ENCODE measurements at places on chromosomes 3 and 15.

- DNase-seq = no peak
These were observed 94.7 kb upstream of the RNF7 start for GRCh38 chr3:141643391-141643790.

DNA sequence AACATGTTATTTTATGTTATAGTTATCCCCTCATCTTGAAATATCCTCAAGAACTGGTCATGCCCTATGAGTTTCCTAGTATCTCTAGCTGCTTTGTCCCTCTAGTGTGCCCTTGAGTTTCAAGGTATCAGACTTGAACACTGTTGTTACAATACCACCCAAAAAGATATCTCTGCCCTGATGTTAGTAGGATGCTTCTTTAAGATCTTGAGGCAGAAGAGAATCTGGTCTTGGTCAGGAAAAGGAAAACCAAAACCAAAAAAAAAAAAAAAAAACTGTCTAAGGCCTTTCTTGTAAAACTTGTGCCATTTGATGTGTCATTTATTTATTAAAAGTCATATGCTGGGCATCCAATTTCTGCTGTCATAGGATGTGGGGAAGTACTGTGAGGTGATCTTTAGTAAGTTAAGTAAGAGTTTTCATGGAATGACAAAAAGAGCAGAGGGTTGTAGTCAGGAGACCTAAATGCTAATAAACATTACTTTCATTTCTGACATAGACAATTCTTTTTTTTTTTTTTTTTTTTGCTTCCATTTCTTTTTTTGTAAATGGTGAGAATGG, 229.7 kb downstream of the NECTIN3 start:
- no peak for DNase-seq

- no peak for DNase-seq
These were observed 1.7 kb upstream of the HGD start for GRCh38 chr3:120683671-120684301.

DNA sequence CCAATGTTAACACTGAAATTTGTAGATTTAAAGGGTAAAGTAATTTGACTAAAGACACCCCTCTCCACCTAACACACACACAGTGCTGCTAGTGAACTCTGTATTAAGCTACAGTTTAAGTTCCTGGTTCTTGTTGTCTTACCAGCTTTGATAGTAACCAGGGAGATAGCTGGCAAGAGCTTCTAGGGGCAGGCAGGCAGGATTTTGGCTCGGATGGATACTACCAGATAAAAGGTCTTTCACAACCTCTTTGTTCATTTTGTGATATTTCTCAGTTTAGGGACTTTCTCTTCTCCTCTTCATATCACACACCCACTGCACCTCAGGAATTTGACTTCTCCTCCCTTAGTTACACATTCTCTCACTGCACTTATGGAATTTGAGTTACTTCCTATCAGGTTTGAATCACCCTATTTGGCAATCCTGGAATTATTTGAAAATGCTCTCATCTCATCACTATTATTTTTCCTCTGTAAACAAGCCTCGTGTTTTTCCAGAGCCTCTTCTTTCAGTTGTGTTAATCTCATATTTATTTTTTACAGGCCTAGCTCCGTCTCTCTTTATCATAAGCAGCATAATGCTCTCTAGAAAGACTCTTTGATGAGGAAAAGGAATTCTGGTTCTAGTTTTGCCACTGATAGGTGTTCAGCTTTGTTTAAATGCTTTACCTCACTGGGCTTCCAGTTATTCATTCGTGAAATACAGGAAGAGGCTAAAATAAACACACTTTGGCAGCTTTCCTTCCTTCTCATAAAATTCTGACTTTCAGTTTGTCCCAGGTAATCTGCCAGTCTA, 23.0 kb upstream of the CLDN1 start:
- DNase-seq = no peak

GRCh38 chr3:125212091-125212508, 448 bp downstream of the SLC12A8 start:
- DNase-seq = no peak

DNA sequence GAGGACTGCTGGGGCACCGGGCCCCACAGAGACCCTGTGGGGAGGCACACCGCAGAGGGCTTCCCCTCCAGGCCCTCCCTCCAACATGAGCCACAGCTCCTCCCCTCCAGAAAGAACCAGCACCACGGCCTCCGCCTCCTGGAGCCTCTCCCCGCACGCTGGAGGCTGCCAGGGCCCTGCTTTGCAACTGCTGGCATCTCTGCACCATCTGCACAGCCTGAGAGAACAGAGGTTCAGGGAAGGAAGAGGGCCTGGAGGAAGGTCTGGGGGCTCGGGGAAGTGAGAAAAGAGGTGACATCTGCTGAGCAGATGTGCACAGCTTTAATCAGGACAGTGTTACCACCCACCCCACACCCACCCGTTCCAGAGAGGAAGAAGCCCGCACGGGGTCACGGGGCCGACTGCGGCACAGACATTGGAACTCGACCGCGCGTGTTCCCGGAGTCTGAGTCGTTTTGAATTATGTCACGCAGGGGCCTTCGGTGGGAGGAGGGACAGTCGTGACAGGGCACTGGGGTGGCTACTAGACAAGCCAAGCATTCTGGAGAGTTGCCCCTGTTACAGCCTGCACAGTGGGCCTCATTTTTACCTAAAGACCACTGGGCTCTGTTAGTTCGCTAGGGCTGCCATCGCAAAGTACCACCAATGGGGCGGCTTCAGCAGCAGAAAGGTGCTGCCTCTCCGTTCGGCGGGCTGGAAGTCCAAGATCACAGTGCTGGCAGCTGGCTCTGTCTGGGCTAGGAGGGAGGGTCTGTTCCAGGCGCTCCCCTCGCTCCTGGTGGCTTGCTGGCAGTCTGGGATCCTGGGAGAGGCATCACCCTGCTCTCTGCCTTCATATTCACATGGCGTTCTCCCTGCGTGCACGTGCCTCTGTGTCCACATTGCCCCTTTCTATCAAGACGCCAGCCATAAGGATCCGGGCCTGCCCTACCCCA, 194.8 kb downstream of the XXYLT1 start:
- DNase-seq = no peak

DNA sequence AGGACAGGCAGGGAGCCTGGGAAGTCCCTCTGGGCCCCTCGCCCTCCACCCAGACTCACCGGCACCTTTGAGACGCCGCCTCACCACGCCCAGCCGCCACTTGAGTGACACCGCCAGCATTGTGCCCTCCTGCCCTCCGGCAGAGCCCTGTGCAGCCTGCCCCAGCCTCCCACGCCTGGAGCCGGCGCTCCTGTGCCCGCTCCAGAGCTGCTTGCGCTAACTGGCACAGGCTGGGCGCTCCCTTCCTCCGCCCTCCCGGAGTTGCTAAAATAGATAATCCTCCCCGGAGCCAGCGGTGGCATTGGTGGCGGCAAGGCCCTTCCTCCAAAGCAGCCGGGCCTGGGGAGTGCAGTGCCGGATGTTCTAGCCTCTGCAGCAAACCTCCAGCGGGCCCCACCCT, 15.7 kb upstream of the GRIP2 start:
- no peak for DNase-seq

DNA sequence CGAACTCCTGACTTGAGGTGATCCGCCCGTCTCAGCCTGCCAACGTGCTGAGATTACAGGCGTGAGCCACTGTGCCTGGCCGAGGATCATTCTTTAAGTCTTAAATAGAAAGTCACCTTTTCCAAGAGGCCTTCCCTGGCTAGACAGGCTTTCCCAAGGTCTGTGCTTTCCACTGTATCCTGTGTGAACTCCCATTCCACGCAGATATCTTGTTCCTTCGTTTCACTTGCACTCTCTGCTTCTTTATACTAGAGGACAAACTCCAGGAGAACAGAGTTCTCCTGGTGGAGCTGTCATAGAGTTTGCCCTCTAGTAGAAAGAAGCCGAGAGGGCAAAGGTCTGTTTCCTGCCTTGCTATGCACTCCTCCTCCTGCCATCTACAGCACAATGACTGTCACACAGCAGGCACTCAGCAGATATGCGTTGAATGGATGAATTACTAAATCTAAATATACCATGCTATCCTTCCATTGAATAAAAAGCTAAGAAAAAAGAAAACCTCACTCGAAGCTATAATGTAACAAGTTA, 211.2 kb downstream of the FOXP1 start:
- no peak for DNase-seq

GRCh38 chr3:150723946-150724345, 20.2 kb upstream of the ERICH6 start:
- DNase-seq = no peak

Data from CD4-positive, alpha-beta T cell (primary cell).